Stimulated activated CD4-positive, alpha-beta T cell treated with anti-CD3 and anti-CD28 coated beads, Interleukin-1b, Interleukin-23, amount 100 ng/mL, for 48 hours (primary cell): ENCODE measurements at places on chromosomes 5 and 9.
A peak's percentile ranks its signal among the peaks of the same experiment; 100 is the strongest.

DNA sequence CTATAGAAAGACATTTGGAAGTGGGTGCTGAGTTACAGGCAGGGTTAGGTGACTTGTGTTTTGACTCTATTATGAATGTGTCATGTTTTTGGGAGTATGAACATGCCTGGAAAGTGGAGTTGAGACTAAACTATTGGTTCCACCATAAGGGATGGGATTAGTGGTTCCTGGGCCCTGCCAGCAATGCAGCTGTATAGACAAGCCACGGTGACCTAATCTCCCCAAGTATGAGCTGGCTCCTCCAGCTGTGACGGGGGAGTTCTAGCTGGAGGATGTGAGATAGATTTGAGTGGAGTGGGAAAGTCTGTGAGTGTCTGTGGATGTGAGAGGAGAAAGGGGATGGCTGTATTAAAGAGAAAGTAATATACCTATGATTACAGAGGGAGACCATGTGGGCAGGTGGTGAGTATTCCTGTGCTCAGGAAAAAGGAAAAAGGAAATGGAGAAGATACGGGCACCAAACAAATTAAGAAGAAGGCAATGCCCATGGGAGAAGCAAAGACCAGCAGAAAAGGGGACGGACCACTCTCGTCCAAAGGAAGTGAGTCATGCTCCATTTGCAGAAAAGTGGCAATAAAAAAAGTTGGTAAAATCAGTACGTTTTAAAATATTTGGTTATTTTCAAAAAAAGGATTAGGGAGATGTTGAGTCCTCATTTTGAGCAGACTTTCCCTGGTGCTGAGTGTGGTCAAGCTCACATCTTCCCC, 48.3 kb upstream of the ICE1 start:
- no peak for DNase-seq

- no peak for DNase-seq
Measured at GRCh38 chr5:14243766-14244165, 100.6 kb downstream of the TRIO start.

DNA sequence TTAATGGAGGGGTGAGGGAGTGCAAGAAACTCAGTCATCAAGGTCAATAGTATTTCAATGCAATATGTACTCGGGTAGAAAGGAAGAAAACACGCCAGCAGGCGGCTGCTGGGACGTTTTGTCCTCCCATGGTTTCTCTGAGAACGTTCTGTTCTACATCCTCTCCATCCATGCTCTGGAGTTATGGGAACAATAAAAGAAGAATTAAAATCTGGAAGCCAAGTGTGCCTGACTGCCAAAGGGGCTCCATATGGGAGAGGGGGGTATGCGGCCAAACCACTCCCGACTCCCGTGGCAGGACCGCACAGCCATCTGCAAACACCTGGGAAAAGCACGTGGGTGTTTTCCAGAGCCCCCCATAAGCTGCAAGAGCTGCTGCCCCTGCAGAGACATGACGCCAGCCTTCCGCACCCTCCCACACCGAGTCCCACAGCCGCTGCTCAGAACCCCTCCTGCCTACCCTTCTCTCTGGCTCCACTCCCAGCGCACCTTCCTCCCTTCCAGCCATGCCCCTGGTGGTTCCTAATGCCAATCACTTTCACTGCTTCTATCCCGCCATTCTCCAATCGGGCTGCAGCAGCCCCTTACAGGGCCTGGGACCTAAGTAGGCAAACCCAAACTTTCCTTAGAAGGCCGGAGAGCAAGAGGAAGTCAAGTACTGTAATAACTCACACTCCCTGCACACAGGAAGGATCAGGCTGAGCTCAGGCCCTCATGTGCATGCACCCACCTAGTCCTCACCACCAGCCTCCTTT, 241.6 kb downstream of the SYK start:
- DNase-seq, result no peak

GRCh38 chr5:10228288-10228687, 21.4 kb downstream of the ATPSCKMT start:
- no peak for DNase-seq

- DNase-seq, result no peak
Measured at GRCh38 chr9:72160446-72161123, 11.3 kb downstream of the GDA start.

- no peak for DNase-seq
Measured at GRCh38 chr9:77926371-77926878, 105.2 kb downstream of the GNAQ start.

DNA sequence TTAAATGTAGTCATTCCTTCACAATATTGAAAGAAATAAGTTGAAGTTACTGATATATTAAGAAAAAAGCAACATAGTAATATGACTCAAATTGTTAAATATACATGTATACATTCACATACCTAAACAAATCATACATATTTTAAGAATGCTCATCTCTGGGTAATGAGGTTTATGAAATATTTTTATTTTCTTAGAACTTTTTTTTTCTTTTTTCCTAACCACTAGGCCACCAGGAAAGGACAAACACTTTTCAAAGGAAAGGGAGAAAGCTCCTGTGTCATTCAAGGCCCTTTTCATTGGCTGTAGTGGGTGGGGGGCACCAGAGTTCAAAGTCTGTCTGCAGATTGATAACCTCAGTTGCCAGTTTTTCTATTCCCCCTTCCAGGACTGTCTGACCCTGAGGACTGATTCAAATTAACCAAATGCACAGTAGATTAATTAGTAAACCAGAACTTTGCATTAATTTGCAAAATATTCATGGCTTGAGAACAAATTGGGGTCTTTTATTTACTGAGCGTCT, 72.9 kb upstream of the NIPAL4 start:
- no peak for DNase-seq

GRCh38 chr5:157540707-157541446, 34.7 kb downstream of the ADAM19 start:
- peak; percentile 53 for DNase-seq

GRCh38 chr5:82661462-82661861, 383.3 kb upstream of the RPS23 start:
- no peak for DNase-seq

GRCh38 chr9:98879963-98880310, 63.8 kb upstream of the COL15A1 start:
- no peak for DNase-seq

DNA sequence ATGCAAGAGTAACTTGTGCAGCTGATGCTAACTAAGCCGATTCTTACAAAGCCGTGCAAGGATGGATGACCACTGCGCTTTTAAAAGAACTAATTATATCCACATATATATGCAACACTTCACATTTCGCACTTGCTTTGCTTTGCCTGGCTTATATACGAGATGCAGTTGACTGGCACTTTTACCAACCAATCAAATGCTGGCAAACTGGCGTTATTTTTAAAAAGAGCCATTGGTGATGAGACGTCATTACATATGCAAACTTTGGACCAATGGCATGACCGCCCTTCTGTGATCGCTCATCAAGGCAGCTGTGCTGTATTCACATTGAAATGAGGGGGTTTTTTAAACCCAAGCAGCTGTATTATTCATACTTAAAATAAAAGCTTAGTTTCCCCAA, 1147.7 kb upstream of the WWC1 start:
- DNase-seq, result no peak

GRCh38 chr5:41095324-41096101, 24.4 kb upstream of the MROH2B start:
- DNase-seq, result no peak

DNA sequence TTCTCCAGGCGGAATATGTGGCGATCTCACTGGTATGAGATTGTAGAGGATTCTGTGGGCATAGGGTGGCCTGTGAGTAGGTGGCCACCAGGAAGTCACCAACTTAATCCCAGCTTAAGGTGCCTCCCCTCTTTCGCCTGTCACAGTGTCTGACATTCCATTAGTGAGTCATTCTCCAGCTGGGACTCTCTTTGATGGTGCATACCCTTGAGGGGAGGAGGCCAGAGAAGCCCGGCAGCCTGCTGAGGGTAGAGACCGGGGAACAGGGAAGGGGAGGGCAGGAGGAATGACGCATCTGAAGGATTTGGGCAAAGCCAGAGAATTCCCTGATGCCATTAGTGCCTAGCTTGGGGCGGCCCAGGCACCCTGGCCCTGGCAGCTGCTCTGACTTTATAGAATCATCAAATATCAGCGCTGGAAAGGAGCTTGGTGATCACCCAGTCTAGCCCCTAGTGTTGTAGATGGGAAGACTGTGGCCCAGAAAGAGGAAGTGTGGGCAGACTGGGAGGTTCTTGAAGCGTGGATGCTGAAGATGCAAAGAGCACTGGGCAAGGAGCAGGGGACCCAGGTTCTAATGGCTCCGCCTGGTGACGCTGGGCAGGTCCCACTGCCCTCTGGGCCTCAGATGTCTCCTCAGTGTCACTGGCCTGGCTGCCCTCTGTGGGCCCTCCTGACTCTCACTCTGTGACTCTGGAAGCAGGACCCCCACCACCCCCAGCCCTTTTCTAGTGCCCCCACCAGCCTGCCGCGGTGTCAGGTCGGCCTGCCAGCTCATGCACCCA, 41.4 kb downstream of the DAB2IP start:
- no peak for DNase-seq

- DNase-seq, result no peak
Measured at GRCh38 chr9:2242831-2243330, 227.7 kb downstream of the SMARCA2 start.

- no peak for DNase-seq
Measured at GRCh38 chr5:125257997-125258396, 511.6 kb upstream of the ZNF608 start.

GRCh38 chr5:168174376-168174775, 117.1 kb upstream of the WWC1 start:
- no peak for DNase-seq

DNA sequence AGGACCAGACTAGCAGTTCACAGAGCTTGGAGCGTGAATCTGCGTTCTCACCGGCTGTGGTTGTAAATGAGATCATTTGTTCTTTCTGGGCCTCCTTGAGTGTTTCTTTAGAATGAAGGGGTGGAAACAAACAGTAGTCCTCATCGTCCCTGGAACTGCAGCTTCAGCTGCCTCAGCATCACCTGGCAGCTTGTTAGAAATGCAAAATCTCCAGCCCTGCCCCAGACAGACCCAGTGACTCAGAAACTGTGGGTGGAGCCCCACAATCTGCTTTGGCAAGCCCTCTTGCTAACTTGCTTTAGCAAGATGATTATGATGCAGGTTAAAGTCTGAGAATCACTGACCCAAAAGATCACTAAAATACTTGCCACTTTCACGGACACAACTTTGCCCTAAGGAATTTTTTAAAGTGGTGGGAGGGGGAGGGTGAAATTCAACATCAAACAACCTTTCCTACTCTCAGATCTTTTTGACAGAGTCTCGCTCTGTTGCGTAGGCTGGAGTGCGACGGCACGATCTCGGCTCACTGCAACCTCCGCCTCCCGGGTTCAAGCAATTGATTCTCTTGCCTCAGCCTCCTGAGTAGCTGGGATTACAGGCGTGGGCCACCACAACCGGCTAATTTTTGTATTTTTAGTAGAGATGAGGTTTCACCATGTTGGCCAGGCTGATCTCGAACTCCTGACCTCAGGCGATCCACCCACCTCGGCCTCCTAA, 86.0 kb downstream of the BRINP1 start:
- no peak for DNase-seq

DNA sequence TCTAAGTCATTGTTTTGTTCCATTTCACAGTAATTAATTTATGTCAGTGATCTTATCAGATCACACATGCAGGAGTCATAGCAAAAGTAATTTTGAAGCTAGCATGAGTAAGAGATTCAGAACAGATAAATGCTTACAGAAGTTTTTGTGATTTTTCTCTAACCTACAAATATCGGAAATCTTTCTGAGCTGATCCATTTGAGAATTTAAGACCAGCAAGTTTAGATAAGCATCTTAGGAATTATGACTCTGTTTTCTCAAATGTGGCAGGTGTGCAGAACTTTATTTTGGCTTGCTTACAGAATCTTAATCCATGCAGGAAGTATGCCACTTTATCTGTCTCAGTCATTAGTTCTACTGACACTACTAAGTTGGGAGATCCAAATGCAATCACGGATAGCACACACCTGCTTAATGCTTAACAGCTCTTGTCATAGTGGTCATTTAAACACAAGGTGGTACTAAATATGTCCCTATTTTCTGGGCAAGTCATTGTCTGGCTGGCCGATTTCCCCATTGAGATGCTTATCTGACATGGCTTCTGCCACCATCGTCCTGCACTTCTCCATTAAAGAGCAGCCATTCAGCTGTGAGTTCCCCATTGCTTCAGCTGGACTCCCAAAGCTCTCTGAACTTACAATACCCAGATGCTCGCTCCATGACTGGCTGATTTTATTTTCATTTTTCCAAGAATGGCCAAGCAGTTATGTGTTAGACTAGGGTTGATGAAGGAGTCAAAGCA, 305.4 kb upstream of the NUDT12 start:
- no peak for DNase-seq

DNA sequence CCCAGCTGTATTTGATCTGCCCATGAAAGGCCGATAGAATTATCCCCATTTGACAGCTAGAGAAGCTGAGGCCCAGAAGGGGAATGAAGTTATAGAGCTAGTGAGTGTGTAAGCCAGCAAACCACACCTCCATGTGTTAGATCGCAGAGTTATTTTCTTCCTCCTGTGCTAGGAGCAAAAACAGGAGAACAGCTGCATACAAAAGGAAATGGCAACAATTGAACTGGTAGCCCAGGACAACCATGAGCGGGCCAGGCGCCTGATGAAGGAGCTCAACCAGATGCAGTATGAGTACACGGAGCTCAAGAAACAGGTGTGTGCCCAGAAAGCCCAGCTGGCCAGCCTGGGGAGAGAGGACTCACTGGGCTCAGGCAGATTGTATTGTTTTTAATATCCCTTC, 30.4 kb downstream of the RAB14 start:
- DNase-seq, result no peak

GRCh38 chr5:135085936-135086725, 52.1 kb upstream of the PITX1 start:
- DNase-seq, result no peak

DNA sequence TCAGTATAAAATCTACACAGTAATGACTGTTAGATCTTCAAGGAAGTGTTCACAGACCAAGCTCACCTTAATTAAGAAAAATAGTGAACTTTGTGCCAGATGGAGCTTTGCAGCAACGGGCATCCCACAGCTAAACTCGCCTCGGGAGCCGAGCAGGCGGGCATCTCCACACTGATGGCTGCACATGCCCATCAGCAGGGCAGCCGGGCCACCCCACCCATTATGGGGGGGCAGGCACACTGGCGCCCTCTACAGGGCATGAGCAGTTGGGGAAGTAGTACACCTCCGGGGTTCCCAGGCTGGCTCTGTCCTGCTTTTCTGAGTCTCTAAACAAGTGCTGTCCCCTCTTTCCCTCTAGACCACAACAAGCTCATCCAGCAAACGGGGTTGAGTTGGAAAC, 21.6 kb downstream of the ANKS6 start:
- peak; percentile 22 for DNase-seq
